ENCODE measurements at places on chromosomes 6 and 20.

DNA sequence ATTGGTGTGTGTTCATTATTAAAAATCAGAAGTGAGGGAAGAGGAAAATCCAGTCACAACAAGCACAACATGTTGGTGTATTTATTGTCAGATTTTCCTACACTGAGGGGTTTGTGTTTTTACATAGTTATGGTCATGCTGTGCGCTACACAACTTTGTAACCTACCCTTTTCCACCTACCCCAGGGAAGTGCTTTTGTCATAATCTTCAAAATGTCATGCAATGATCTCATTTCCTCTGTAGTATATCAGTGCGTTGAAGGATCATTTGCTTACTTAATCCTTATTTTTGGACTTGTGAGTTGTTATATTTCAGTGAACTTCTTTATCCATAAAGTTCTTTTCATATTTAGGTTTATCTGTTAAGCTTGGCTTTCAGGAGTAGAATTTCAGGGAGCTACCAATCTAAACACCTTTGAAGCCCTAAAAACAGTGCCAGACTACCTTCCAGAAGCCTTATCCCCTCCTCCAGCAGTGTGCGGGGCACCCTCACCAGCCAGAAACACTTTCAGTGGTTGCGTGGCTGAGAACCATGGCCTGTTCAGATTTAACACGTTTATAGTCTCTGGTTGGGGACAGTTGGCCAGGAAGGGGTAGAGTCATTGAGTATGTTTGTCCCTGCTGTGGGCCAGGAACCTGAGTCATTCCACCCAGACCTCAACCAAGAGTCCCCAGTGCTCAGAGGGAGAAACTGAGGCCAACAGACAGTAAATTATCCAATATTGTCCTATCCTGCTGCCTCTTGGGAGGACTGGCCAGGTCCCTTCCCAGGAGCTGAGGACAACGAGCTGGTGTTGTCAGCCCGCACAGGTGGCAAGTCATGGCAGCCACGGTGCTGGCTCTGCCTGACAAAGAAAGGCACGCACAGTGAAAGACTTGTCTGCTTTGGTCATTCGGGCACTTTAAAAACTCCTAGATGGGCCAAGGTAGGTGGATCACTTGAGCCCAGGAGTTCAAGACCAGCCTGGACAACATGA, 40.3 kb downstream of the STK35 start:
- no peak for DNase-seq

DNA sequence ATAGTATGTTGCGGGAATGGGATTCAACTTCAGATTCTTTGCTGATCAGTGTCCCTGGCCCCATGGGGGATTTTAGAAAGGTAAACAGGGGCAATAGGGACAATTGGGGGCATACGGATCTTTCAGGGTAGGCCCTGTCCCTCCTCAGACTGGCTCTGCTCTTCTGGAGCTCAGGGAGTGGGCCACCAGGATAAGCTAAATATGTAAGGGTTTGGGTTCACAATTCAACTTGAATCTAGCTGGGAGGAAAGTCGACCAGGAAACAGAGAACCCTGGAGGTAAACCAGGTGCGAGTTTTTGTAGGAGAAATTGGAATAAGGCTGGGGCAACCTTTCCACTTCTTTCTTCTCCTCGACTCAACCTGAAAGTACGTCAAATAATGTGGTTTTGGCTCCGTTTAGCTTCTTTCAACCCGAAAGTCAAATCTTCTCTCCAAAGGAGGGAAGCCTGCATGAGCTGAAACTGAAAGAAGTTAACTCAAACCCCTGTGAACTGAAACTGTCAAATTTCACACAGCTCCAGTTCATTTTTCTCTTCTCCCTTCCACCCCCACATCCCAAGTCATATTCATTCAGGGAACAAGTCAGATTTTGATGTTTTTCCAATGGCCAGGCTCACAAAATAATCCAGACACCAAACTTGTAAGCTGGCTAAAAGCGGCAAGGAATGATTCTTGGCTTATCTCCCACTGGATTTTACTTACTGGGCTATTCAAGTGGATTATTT, 278.2 kb downstream of the CLIC5 start:
- no peak for DNase-seq

- DNase-seq: no peak
Measured at GRCh38 chr20:40714109-40714508, 25.1 kb upstream of the MAFB start.

DNA sequence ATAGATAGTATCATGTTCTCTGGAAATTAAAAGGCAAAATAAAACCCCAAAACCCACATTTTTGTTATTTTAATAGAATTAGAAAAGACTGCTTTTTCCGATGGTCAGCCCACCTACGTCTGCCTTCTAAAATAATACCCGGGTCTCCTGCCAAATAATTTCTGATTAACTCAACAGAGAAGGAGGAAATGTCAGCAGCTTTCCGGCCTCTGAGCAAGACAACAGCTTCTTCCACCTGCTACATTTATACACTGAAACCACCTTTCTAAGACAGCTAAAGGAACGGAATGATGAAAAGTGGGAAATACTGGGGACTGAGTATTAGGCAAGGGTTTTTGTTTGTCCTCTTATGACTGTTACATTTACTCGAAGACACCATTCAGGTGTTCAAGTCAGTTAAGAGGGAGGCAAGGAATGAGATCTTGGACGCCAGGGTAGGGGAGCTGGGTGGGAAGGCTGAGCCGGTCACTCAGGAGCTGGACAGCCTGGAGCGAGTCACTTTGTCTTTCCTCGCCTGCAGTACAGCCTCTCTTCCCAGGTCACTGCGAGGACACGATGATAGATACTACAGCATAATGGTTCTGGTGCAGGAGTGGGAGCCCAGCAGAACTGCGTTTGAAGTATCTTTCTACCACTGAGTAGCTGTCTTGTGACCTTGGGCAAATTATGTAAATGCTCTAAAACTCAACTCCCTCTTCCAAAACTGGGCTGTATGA, 96.3 kb upstream of the QKI start:
- DNase-seq: no peak

GRCh38 chr6:91879386-91879995, 1292.6 kb upstream of the MAP3K7 start:
- DNase-seq: no peak

- no peak for DNase-seq
Measured at GRCh38 chr6:3222506-3223038, 4.9 kb downstream of the TUBB2B start.
